ENCODE measurements at places on chromosomes 4 and X.

GRCh38 chr4:146957237-146957636 lies 11.6 kb upstream of the TTC29 start:
- DNase-seq = no peak

- no peak for DNase-seq
These were observed 99.3 kb downstream of the TEX11 start for GRCh38 chrX:70808942-70809940.

DNA sequence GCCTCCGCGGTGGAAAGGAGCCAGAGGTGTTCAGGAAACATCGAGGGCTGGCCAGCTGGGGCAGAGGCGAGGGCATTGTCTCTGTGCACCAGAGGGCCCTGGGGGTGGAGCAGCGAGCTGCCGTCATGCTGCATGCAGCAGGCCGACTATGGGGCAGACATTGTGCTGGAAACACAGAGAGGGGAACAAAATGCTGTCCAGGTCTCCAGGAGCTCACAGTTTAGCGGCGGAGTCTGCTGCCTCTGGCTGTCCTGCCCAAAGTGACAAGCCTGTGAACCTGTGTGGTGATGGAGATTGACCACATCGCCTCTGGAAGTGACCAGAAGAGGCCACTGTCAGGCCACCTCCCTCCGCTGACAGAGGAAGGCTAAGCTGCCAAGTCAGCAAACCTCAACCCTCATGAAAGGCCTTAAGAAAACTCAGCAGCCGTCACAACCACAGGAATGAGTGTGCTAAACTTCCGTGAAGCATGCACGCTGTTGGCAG lies 20.1 kb upstream of the SASH3 start:
- peak; percentile 41 for DNase-seq

GRCh38 chr4:25095837-25096236 lies 64.4 kb downstream of the SEPSECS start:
- DNase-seq = no peak

DNA sequence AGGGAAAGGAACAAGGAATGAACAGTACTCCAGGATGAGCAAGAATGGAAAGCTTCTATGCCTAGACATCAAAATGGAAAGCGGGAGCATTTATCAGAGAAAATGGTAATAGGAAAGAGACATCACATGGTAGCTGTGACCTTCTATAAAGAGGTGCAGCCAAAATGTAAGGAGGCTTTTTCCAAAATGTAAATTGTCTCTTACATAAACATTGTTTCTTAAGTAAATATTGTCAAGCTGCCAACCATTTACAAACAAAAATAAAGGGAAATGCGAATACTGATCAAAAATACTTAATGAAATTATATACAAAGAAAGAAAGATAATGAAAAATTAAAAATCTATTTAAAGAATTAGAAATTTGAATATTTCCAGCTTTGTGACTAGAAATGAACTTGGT lies 55.0 kb upstream of the RASGEF1B start:
- no peak for DNase-seq

- no peak for DNase-seq
These were observed 99.4 kb upstream of the RASGEF1B start for GRCh38 chr4:81571105-81571504.

GRCh38 chrX:125005863-125006262 lies 313.8 kb upstream of the TEX13C start:
- no peak for DNase-seq

- DNase-seq = no peak
These were observed 39.3 kb downstream of the ING2 start for GRCh38 chr4:183544109-183544508.

- DNase-seq = no peak
These were observed 753.4 kb upstream of the FAM241A start for GRCh38 chr4:111391829-111392228.

DNA sequence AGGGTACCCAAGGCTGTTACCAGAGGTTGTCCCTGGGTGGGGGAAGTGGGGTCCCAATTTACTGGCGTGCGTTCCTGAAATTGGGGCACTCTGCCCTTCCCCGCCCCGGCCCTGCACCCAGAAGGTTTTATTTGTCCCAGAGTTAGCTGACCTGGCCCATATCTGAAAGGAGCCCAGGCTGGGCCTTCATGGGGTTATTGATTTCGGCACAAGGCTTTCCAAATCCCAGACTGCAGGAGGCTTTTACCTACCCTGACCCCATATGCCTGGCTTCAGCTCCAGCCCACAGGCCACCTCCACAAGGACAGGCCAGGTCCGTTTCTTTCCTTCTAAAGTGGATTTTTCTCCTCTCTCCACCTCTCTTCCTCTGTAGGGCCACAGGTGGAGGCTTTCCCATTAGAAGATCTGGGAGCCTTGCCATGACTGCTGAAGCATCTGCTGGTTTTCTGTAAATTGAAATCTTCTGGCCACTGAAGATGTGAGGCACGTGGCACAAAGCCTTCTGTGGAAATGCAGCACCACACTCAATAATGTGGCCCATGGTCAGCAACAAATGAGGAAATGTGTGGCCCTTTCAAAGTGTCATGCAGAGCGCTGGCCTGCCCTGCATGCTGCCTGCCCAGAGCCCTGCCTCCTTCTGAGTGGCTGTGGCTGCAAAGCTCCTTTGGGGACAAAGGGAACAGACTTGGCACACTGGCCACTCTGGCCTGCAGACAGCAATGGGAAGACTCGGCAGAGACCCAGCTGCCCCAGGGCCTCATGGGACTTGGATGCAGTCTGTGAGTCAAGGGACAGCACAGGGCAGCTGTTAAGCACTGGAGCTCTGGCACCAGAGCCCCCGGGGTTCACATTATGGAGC lies 43.1 kb upstream of the MTM1 start:
- no peak for DNase-seq

DNA sequence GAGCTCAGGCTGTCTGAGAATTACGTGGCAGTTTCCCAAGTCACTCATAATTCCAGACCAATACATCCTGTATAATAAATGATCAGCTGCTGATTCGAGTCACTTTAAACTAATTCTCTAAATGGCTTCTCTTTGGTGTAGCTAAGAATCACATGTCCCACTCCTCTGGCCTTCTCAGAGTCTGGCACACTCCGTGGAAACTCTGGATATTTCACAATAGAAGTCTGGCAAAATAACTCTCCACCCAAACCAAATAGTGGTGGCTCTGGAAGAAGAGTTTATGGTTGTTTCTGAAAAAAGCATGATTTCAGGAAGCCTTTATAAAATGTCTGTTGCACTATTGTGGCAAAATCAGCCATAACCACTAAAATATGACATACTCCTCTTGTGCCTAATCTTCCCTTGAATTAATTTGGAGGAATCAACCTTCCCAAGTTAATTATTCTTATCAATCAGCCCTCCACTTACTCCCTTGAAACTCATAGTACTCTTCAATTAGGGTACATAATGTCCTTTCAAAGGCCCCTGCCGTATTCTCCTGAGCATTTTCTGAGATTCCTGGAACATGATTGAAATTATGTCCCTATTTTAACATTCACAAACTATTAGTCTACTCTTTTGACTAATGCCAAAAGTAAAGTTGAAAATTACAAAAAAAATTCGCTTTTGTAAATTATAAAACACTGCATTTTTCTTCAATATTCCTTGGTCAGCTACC lies 991.6 kb downstream of the FAT4 start:
- no peak for DNase-seq

DNA sequence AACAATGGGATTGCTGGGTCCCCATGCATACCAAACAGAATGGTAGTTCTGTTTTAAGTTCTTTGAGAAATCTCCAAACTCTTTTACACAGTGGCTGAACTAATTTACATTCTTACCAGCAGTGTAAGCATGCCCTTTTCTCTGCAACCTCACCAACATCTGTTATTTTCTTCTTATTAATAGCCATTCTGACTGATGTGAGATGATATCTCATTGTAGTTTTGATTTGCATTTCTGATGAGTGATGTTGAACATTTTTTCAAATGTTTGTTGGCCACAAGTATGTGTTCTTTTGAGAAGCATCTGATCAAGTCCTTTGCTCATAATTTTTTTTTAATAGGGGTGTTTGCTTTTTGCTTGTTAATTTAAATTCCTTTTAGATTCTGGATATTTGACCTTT lies 41.2 kb upstream of the ZMAT1 start:
- no peak for DNase-seq

DNA sequence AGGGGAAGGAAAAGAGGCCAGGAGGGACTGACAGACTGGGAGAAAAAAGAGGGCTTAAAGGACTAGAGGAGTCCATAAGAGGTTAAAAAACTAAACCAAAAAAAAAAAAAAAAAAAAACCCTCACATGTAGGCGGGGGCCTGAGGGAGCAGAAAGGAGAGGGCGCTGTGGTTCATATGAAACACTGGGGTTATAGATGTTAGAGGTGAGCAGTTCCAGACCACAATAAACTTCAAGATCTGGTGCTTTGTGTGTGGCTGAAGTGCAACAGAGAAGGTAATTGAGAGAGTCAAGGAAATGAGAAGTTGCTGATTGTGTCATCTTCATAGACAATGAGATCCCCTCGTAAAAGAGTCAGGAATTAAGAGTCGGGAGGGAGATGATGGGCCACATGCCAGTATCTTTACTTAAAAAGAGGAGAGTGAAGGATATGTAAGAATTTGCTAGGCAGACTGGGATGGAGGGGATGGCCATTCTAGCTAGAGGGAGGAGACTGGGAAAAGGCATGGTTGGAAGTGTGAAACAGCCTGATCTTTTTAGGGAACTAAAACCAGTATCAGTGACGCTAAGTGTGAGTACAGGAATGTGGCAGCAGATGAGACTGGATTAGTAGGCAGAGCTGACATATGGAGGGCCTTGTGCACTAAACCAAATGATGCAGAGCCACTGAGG lies 18.4 kb upstream of the OGT start:
- no peak for DNase-seq

DNA sequence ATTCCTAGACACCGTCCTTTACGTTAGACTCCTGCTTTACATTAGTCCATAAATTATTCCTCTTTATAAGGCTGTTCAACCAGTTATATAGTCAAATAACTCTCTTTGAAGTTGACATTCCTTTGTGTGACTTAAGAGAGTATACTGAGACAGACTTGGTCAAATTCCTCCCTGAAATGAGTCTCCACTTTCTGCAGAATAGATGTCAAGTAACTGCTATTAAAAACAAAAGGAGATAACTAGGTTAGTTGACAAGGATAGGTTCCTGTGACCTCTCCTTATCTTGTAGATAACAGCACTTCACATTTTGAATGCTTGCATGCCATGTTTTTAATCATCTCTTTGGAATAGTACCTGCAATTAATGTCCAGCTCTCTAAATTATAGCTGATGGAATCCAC lies 5.7 kb downstream of the GUCY1A1 start:
- no peak for DNase-seq

DNA sequence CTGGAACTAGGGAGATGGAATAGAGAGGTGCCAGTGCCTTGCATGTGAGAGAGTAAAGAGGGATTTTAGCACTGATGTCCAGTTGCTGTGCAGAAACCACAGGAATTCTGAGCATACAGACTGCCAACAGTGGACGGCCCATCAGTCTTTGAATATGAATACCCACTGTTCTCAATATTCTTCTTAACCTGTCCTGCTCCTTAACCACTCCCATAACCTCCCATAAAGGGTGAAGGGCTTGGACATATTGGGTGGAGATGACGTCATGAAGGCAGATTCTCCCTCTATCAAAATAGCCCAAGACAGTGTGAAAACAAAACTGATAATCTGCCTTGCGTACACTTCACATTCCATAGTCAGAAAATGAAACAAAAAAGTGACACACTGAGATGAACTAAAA lies 1313.7 kb upstream of the PABPC4L start:
- no peak for DNase-seq

DNA sequence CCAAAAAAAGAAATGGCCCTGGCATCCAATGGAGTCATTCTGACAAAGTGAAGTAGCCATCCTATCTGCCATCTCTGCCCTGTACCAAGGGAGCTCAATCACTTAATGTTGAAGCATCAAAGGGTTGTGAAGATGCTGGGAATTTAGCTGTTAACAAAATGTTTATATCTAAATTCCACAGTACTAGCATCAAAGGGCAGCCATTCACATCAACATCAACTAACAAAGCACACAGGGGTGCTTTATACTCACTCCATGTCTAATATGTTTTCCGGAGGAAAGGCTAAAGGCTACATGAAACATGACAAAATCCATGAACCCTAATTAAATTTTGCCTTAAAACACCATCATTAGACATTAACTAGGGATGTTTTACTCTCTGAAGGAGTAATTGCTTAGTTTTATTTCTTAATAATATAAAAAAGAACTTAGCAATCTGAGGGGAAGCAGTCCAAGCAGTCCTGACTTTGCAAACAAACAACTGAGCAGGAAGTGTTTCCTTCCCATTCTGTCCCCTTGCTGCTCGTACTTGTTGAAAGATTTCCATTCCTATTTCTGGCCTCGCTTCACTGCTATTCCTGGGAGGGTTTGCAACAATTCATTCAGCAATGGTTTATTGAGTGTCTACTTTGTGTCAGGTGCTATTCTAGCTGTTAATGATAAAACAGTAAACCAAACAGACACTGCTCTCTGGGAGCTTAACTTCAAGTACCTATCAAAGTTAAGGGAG lies 208.6 kb upstream of the SLC7A11 start:
- DNase-seq = no peak

GRCh38 chrX:26916991-26917390 lies 546.1 kb downstream of the PPP4R3C start:
- DNase-seq = no peak

GRCh38 chrX:31697294-31697916 lies 625.6 kb upstream of the FTHL17 start:
- no peak for DNase-seq

DNA sequence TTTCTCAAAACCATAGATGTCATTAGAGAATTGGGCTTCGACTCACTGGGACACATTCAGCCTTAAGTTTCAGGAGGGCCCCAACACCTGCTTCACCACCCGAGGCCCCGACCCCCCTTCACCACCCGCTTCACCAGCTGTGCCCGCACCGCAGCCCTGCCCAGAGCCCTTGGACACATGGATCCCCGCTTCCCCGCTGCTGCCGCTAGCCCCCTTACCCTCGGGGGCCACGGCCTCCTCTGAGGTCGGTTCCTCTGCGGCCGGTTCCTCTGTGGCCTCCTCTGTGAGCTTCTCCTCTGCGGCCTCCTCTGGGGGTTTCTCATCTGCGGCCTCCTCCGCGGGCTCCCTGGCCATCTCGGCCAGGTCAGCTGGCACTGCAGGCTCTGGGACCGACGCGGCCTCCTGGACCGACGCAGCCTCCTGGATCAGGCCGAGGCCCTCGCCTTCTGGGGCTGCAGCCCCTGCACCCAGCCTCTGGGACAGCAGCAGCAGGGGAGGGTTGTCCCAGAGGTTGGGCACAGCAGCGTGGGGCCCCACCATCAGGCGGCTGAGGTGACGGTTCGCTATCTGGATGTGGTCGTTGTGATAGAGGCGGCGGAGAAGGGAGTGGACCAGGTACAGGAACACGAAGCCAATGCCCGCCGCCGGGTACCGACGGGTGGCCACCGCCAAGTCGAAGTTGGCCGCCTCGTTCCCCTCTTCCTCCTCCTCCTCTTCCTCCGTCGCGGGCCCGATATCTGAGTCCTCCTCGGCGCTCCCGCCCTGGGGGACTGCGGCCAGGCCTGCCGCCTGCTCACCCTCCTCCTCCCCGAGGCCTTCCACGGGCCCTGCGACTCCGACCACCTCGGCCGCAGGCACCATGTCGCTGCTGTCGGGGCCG lies 748 bp downstream of the CT47B1 start:
- no peak for DNase-seq

DNA sequence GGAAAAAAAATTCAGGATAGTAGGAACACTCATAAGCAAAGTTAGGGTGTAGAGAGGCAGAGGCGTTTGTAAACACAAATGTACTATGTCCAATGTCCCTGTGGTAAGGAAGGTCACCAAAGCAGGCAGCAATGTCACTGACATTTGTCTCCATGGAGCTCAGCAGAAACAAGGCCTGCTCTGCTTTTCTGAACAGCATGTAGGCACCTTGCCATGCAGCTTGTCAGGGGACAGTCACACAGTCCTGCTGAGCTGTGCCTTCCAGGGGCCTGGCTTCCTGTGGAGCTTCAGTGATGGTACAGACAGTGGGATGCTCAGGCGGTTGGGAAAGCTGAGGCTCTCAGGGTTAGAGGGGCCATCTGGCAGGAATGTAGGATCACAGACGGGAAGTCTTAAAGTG lies 74.5 kb upstream of the HS3ST1 start:
- no peak for DNase-seq
